ENCODE measurements at places on chromosomes 2 and 18.

DNA sequence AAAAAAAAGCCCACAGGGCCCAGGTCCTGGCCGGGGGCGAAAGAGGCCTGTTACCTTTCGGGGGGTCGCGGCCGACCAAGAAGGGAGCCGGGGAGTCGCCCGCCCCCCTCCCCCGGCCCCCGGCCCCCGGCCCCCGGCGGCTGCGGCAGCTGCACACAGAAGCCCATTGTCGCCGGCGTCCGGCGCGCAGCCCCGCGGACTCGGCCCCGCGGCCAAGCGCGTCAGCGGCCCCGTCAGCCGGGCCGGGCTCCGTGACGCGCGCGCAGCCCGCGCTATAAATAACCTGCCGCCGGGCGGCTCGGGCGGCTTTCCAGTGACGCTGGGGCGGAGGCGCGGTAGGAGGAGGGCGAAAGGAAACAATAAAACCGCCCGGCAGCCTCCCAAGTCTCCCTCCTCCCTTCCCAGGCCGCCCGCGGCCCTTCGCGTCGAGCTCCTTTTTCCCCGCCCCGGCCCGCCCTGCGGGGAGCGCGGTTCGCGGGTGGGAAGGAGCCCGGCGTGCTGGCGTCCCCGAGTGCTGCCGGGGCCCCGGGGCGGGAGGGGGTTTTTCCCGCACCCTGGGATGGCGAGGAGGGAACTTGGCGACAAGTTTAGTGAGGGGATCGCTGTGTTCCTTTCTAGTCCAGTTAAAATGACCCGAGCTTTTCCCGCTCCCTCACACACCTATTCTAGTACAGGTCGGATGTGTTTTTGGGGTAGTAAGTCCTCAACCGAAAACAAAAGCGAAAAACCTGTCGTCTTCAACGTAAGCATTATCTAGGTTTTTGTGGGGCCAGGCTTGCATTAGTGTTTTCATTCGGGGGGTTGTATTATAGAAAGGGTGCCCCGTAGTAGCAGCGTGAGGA is 10.0 kb upstream of the NR4A2 start:
- peak; percentile 94 for DNase-seq

- no peak for DNase-seq
Measured at GRCh38 chr2:17299891-17300540, 218.2 kb downstream of the RAD51AP2 start.

GRCh38 chr2:109439986-109440385 is 173.8 kb downstream of the SEPTIN10 start:
- DNase-seq, result no peak

DNA sequence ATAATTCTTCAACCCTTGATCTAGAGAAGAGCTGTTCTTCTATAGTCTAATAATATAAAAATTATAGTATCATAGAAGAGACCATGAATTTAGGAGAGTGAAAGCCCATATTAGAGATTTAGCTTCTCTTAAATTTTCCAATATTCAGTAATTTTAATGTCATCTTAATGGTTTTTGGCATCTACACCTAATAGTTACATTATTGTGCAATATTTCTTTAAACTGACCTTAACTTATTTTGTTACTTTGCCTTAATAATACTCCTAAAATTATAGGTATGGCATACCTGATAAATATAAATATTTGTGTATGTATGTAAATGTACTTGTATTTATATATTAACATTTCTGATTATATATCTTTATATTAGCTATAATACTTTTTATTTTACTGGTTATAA is 78.0 kb upstream of the CWC22 start:
- no peak for DNase-seq

DNA sequence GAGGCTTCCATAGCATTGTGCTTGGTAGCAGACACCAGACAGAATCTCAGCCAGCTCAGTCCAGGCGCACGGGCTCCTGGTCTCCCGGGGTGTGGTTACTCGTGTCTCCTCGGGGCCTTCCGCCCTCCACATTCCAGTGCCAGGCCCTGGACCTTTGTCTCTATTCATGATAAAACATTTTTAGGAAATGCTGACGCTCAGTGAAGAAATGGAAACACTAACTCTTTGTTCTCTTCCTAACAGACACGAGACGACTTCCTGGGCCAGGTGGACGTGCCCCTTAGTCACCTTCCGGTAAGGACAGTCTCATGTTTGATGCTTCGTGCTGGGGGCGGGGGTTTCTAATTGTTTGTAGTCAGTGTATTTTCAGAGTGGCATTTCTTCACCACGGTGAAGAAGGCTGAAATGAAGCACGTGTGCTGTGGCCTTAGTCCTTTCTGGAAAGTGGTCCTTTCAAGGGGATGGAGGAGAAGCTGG is 271.8 kb downstream of the NEDD4L start:
- no peak for DNase-seq

DNA sequence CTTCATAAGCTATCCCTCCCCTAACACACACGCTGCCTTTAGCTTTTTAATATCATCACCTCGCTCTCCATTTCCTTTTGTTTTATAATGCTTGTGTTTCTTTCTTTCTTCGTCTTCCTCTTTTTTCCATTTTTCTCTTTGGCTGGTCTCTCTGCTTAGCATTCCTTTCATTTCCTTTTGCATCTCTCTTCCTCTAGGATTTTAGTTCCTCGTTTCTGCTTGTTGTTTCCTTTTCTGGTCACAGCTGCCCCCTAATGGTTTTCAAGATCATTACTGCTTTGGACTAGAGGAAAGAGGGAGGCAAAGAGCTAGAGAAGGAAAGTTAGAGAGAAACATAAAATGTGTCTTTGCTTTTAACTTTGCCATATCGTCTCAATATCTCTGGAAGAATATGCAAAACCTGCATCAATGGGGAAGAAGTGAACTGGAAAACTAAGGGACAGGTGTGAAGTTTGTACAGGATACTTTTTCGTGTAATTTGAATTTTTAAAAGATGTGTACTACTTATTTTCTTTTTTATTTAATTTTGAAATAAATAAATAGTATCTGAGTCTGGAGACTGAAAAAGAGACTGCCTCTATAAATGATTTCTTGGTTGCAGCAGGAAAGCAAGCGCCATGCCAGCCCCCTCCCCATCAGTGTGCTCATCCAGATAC is 6.3 kb upstream of the NRP2 start:
- no peak for DNase-seq

DNA sequence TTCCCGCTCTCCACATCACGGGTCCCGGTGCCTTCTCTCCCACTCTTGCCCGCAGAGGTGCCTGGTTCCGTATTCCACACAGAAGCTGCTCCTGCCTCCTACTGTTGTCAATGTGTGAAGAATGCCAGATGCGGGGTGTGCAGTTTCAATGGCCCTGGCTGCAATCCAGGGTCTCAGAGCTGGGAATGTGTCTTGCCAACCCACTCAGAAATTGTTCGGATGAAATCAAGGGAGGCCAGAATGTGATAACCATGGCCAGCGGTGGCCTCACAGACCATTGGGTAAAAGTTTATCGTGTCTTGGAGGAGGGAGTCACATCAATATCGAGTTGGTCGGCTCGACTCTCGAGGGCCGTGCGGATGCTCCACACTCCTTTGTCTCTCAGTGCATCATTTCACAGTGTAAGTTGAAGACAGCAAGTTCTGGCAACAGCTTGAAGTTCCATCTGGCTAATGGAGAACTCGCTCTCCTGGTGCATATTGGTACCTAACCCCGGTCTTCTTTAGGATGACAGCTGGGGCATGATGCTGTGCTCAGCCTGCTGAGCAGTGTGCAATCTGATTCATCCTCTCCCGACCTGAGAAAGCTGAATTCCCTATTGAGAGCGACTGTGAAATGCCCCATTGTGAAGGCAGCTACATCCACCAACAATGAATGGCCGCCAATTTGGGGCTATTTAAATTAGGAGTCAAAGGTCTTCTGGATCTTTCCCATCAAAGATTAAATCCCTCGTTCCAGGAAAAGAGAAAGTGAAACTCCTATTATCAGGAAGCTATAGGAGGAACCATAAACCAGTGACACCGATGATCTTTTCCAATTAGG is 389.0 kb downstream of the SOX11 start:
- no peak for DNase-seq

DNA sequence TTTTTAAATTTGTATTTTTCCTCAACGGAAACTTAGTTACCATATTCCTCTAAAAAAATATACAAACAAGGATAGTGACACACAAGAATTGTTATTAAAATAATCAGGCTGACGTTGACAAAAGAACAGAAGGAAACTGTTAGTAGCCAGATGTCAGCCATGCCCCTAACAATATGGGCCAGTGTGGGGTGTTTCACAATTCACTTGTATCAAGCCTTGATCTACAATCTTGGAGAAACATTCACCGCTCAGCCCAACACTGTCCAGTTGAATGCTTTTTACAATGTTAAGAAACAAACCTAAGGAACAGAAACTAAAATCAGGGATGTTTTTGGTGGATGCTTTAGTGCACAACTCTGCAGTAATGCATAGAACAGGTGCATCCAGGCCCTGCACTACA is 44.6 kb downstream of the TMEFF2 start:
- DNase-seq, result no peak

Measured in mucosa of descending colon (tissue), 3 donors.